ENCODE measurements at places on chromosomes 16 and 17. TPM values are rescaled to one million over a fixed set of nuclear protein-coding genes. Genes with fewer than 3 reads are reported as not detected.

The VASN gene
- 6.0 TPM for total RNA-seq

The PRAC1 gene
- not detected for total RNA-seq

The TCAP gene
- 0.93 TPM for total RNA-seq

The GSDMA gene
- not detected for total RNA-seq

The MAPT gene
- 1.5 TPM for total RNA-seq

The DCUN1D3 gene
- 8.5 TPM for total RNA-seq

The PSMB3 gene
- 421 TPM for total RNA-seq

The DRC7 gene
- 0.23 TPM for total RNA-seq

The IL34 gene
- total RNA-seq: 0.38 TPM
